ENCODE measurements at places on chromosomes 1 and 21.

- H3K4me1 ChIP-seq = no peaks in the 10 kb centered on the region
- no peak overlapping the region for H3K4me3 ChIP-seq
- no peak overlapping the region for H3K27ac ChIP-seq
- DNase-seq = no peak
Measured at GRCh38 chr1:243708210-243708609, 141.8 kb downstream of the AKT3 start.

GRCh38 chr1:236615399-236616148 lies 11.3 kb upstream of the HEATR1 start:
- H3K36me3 ChIP-seq = no peaks in the 10 kb centered on the region
- H3K27me3 ChIP-seq = peaks cover 23% of the 10 kb centered on the region
- no peaks in the 10 kb centered on the region for H3K4me1 ChIP-seq
- H3K27ac ChIP-seq = no peak overlapping the region

DNA sequence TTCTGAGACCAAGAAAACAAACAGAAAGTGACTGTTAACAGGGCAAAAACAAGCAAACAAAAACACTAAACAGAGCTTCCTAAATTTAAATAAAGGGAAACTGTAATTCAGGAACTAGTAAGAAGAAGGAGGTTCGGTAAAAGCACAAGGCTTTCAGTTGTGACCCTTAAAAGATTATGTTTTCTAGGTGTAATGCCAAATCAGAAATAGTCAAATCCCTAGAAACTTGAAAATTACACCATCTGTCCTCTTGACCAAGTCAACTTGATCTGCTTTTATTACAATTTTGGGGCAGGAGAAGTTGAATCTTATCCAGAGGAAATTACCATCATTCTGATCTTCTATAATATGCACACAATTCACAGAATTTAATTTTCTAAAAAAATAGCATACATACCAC lies 754.0 kb upstream of the ADGRL4 start:
- no peak overlapping the region for H3K27ac ChIP-seq
- DNase-seq = no peak
- H3K36me3 ChIP-seq = no peaks in the 10 kb centered on the region

- H3K4me1 ChIP-seq = no peaks in the 10 kb centered on the region
- no peak for DNase-seq
- no peaks in the 10 kb centered on the region for H3K27me3 ChIP-seq
- no peak overlapping the region for H3K27ac ChIP-seq
- H3K36me3 ChIP-seq = no peaks in the 10 kb centered on the region
- H3K4me3 ChIP-seq = no peak overlapping the region
Measured at GRCh38 chr1:79773385-79773784, 766.9 kb upstream of the ADGRL4 start.

DNA sequence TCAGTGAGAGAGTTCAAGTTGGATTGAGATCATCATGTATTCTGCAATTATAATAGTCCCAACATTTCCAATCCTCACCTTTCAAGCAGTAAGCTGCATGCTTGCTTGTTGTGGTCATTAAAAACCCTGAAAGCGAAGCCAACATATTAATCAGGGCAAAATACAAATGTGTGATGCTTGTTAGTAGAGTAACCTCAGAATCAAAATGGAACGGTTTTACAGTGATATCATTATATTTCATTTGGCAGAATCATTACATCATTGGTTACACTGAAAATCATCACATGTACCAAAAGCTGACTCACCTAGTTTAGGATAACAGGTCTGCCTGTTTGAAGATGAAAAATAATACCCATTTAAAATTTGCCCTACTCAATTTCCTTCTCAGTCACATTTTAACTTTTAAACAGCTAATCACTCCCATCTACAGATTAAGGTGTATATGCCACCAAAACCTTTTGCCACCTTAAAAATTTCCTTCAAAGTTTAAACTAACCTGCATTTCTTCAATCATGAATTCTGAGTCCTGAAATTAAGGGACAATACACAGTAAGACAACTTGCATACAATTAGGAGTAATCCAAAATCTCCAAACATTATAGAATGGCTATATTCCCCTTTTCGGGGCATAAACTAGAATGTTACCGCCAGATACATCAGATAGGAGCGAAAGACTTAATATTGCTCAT lies 3.5 kb downstream of the GAS5 start:
- H3K36me3 ChIP-seq = peaks cover 39% of the 10 kb centered on the region
- peak; percentile 8 for DNase-seq
- peak overlapping the region; percentile 98 for H3K27ac ChIP-seq

- H3K27ac ChIP-seq = no peak overlapping the region
- H3K36me3 ChIP-seq = no peaks in the 10 kb centered on the region
- DNase-seq = no peak
- H3K4me1 ChIP-seq = peaks cover 8% of the 10 kb centered on the region
Measured at GRCh38 chr1:148383966-148384365, 99.1 kb downstream of the PPIAL4G start.

DNA sequence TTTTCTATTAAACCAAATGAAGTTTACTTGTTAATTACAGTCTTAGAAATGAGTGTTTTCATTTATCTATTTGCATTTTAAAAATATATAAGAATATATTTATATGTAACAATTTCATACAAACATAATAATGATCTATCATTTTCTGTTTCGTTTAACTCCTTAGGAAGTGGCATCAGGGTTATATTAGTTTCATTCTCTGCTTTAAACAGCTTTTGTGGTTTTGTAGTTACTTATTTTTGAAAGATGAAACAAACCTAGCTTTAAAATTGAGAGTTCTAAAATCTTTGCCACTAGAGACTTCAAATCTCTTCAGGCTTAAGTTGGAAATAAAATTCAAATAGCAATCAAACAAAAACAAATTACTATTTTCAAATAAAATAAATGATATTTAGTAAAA lies 2110.6 kb downstream of the MRPL39 start:
- no peaks in the 10 kb centered on the region for H3K36me3 ChIP-seq
- H3K4me3 ChIP-seq = no peak overlapping the region
- H3K4me1 ChIP-seq = no peaks in the 10 kb centered on the region
- H3K27me3 ChIP-seq = no peaks in the 10 kb centered on the region
- no peak for DNase-seq

GRCh38 chr1:151515265-151515664 lies 4.1 kb downstream of the CGN start:
- H3K36me3 ChIP-seq = no peaks in the 10 kb centered on the region
- H3K4me3 ChIP-seq = no peak overlapping the region
- H3K27me3 ChIP-seq = no peaks in the 10 kb centered on the region
- peaks cover 34% of the 10 kb centered on the region for H3K4me1 ChIP-seq
- no peak overlapping the region for H3K27ac ChIP-seq

- H3K4me1 ChIP-seq = peaks cover 51% of the 10 kb centered on the region
- no peak for DNase-seq
- H3K27ac ChIP-seq = no peak overlapping the region
- no peaks in the 10 kb centered on the region for H3K27me3 ChIP-seq
Measured at GRCh38 chr1:31920956-31921355, 17.2 kb downstream of the PTP4A2 start.

GRCh38 chr21:22582026-22582425 lies 1583.8 kb downstream of the NCAM2 start:
- no peaks in the 10 kb centered on the region for H3K4me1 ChIP-seq
- H3K27me3 ChIP-seq = no peaks in the 10 kb centered on the region
- no peaks in the 10 kb centered on the region for H3K36me3 ChIP-seq
- no peak for DNase-seq
- no peak overlapping the region for H3K27ac ChIP-seq
- no peak overlapping the region for H3K4me3 ChIP-seq

DNA sequence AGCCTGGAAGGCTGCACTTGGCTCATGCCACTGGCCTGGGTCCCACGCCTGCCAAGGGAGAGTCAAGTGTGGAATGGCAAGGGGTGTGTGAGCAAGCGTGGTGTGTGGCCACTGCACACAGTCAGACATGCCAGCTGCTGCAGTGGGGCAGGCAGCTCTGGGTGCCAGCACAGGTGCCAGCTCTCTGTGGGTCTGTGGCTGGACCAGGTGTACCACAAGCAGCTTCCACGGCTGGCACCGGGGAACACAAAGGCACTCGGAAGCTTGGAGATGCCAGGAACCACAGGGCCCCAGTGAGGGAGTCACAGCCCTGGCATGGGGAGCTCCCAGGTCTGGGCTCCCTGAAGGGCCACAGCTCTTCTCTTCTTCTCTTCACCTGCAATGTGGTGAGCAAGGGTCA lies 34.8 kb downstream of the ACTL8 start:
- no peaks in the 10 kb centered on the region for H3K27me3 ChIP-seq
- no peaks in the 10 kb centered on the region for H3K4me1 ChIP-seq
- H3K36me3 ChIP-seq = no peaks in the 10 kb centered on the region
- no peak for DNase-seq
- no peak overlapping the region for H3K27ac ChIP-seq
- H3K4me3 ChIP-seq = no peak overlapping the region

DNA sequence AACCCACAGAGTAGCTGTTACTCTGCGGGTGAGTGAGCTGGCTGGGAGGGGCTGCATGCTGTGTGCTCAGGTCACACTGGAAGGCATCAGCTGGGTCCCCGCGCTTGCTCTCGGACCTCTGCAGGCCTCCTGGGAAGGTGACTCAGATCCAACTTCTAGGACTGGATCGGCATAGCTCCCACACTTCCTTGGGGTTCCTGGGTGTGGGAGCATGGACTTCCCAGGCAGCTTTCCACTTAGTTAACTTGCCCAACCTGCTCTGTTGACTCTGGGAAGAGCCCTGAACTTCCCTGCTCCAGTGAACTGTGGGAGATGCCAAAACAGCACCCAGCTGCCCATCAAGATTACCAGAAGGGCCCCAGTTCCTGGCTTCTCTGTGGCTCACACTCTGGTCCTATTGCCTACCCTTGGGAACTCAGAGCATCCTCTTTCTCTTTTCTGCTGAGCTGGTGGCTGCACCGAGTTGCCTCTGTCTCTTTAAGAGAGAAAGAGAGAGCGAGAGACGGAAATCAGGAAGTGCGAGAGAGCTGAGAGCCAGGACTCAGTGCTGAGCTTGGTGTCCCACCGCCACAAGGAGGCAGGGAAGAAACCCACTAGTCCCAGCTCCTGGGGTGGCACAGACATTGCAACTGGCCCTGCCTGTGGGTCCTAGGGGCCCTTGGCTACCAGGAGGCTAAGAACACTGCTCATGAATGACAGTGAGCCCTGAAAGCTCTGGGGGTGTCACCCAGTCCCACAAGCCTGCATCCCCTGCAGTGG lies at the start of gene IKBKE:
Gene IKBKE (plus strand): TSS at position 544 of the 759 bp plus-strand sequence. CDS start 2,752 bp downstream, outside the sequence.
- H3K36me3 ChIP-seq = peaks cover 20% of the 10 kb centered on the region
- no peaks in the 10 kb centered on the region for H3K27me3 ChIP-seq
- H3K4me1 ChIP-seq = peaks cover 85% of the 10 kb centered on the region
- peak within 1 kb of the TSS; percentile 86 for H3K4me3 ChIP-seq

DNA sequence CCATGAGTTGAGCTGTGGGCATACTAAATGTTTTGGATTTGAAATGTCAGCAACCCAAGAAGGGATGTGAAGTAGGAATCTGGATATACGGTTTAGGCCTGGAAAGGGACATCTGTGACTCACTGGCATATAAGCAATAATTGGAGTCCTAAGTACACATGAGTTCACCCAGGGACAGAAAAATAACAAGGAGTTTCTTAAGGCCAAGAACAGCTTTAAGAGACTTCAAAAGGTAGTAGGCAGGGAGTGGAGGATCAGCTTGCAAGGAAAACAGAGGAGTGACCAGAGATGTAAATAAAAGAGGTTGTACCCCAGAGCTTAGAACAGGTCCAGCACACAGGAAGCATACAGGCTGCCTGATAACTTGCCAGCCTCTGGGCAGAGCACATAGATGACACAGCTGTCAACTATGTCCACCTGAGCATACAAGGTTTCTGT lies 28.1 kb downstream of the TMEM50B start:
- no peak overlapping the region for H3K27ac ChIP-seq
- no peak for DNase-seq
- H3K36me3 ChIP-seq = peaks cover 24% of the 10 kb centered on the region
- no peak overlapping the region for H3K4me3 ChIP-seq

GRCh38 chr21:16074950-16075489 lies 345.2 kb downstream of the USP25 start:
- H3K36me3 ChIP-seq = no peaks in the 10 kb centered on the region
- H3K27me3 ChIP-seq = no peaks in the 10 kb centered on the region
- H3K27ac ChIP-seq = no peak overlapping the region

GRCh38 chr1:75415187-75415586 lies 195.7 kb downstream of the SLC44A5 start:
- H3K4me1 ChIP-seq = no peaks in the 10 kb centered on the region
- no peaks in the 10 kb centered on the region for H3K36me3 ChIP-seq
- H3K27me3 ChIP-seq = no peaks in the 10 kb centered on the region

Data from CD4-positive, CD25-positive, alpha-beta regulatory T cell (primary cell).